ENCODE measurements at places on chromosomes 11 and 22.

DNA sequence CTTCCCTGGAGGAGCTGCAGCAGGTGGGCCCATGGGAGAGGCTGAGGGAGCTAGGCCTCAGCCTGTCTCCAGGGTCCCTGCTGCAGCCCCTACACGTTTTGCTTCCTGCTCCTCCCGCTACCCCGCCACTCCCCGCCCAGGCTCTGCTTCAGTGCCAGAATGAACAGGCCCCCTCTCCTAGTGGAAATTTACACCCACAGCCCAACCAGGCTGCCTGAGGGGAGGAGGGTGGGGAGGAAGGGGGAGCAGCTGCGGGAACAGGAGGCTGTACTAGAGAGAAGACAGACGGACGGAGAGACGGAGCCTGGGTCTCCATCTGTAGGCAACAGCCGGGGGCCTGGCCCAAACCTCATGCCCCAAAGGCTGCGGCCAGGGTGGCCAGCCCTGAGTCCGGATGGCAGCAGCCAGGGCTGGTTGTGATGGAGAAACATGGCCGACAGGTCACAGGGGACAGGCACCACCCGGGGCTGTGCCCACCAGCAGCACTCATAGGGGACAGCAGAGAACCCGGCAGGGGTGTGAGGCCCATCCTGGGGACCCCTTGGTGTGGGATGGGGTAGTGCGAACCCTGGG lies 20.6 kb downstream of the FLRT1 start:
- DNase-seq = no peak

- peak; percentile 87 for DNase-seq
Observed at GRCh38 chr22:41946629-41947423, at the start of gene CENPM. Gene CENPM (minus strand): TSS chr22:41947152. CDS start chr22:41947076, 76 bp downstream.

DNA sequence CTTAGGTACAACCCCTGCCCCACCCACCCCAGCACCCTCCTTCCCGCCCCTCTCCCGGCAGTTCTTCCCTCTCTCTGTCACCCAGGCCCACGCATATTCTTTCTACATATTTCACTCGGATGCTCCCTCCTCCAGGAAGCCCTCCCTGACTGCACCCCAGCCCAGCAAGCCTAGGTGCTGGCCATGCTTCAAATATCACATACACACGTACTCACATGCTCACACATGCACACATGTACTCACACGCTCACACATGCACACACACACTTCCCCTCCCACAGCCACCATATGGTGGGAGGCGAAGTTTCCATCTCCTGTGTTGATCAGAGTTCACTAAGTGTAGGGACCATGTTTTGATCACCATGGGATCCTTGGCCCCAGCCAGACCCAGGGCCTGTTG lies 90.4 kb downstream of the WNT7B start:
- no peak for DNase-seq

DNA sequence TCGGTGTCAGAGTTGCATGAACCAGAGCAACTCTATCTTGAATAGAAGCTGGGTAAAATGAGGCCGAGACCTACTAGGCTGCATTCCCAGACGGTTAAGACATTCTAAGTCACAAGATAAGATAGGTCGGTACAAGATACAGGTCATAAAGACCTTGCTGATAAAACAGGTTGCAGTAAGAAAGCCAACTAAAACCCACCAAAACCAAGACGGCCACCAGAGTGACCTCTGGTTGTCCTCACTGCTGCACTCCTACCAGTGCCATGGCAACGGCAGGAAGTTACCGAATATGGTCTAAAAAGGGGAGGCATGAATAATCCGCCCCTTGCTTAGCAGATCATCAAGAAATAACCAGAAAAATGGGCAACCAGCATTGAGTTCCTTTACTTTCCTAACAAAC lies 2.4 kb upstream of the KAT5 start:
- DNase-seq = no peak

GRCh38 chr11:91173701-91174100 lies 950.9 kb upstream of the CHORDC1 start:
- no peak for DNase-seq

DNA sequence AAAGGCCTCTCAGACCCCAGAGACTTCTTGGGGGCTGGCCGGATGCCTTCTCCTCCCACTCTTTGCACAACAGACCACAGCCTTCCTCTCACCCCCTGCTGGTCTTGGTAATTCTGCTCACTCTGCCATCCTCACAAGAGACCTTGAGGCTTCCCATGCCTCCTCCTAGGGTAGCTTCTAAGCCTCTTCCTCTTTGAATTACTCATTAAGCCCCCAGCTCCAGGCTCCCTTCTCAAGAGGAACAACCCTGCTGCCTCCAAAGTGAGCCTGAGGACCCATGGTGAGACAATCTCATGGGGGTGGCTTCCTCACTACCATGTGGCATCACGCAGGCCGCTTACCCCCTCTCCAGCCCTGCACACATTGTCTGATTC lies 184.6 kb upstream of the SYT13 start:
- no peak for DNase-seq

DNA sequence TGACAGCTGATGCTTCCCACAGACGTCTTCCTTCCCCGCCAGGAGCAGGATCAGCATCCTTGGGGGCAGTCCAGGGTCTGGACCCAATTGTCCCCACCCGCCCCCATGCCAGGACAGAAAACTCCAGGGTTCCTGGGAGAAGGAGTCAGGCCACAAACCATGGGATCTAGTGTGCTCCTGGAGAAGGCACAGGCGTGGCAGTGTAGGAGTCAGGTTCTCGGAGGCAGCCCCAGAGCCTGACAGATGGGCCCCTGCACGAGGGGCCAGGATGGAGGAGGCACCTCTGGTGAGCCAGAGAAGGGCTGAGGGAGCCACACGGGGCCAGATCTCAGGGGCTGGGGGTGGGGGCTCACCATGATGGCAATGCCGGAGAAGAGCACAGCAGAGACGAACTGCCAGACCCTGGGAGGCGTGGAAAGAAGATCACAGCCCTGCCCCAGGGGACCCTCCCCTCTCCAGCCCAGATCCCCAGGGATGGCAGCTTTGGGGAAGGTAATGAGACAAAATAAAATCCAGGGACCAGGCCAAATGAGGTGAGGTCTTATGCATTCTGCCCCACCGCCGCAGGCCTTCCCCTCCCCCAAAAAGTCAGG lies 13.6 kb downstream of the TP53I11 start:
- DNase-seq = no peak

GRCh38 chr11:116179401-116179800 lies 593.4 kb downstream of the BUD13 start:
- no peak for DNase-seq

DNA sequence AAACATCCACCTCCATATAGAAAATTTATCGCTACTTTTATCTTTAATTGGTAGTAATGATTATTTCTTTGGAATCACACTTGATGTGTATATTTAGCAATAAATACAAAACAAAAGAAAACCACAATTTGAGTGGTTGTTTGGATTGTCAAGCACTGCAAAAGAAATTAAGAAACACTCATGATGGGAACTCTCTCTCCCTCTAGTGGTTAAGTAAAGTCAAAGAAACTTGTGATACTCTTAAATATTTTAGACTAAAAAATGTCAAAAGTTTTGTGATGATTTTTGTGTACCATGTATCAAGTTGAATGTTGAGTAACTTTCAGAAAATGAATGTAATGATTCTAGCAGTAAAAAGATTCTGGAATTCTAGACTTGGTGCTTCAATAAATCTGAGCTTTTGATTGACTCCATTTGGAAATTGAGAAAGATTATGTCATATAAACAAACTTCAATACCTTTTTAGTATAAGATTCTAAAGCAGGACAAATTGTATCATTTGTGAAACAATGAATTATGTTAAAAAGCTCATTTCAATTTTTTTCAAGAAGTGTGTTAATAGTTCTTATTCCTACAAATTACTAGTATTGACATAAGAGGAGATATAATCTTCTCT lies 20.8 kb downstream of the MUC15 start:
- DNase-seq = no peak

DNA sequence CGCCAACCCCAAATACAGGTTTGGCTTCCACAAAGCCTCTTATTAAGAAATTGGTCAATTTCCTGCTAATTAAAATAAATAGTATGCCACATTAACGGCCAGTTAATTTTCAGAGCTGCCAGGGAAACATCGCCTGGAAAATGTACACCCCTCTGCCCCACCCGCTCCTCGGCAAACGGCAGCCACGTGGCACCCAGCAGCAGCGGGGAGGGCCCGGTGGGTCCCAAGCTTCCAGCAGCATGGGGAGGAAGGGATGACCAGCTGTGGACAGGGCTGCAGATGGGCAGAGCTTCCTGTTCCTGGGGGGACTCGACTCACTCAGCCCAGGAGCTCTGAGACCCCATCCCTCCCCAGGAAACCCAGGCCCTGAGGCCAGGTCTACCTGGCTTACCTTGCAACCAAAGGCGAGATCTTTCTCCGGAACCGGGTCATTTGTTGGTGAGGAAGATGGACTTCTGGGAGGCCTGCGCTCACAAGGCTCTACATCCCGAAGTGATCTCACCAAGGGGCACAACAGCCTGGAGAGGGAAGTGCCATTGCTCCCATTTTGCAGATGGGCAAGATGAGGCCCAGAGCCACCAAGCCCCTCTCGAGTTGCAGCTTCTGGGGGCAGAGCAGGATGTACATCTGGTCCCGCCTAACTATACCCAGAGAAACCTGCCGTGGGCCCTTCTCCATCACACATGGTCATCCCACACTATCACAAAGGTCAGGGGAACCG lies 68.3 kb downstream of the IGLL1 start:
- no peak for DNase-seq

GRCh38 chr11:89516496-89516895 lies 25.3 kb upstream of the NOX4 start:
- DNase-seq = no peak

DNA sequence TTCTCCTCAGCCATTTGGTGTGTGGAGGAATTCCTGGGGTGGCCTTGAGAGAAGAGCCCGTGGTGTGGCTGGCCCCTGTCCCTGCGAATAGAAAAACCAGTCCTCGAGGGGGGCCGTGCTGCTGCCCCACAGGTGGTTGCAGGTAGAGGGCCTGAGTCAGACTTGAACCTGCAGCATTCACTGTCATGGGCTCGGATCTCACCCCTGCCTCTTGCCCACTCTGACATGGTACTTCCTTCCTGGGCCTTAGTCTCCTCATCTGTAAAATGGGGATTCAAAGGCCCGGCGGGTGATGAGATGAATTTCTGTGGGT lies 19.4 kb downstream of the TRMU start:
- no peak for DNase-seq

DNA sequence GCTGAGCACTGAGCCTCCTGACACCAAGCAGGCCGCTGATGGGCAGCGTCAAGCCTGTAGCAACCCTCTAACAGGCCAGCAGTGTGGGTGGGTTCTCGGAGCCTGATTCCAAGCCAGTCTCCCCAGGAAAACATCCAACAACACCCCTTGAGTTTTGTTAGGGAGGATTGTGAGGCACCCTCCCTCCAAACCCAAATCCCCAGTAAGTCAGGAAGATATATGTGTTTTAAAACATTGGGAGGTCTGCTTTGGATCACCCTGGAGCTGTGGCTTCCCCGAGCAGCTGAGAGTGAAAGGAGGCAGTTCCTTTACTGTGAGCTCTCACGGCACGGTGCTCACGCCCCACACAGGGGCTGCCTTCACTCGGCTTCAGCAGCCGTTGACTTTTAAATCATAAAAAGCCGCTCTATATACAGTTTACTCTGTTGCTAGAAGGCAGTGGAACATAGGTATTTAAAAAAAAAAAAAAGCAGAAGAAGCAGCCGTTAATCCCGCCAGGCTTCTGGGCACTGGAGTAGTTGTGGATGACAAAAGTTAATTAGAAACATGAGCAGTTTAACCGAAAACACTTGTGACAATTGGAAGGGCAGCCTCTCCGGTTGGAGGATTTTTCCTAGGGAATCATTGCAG lies 218.6 kb downstream of the NAV2 start:
- DNase-seq = no peak

- no peak for DNase-seq
Observed at GRCh38 chr22:23106906-23107367, 34.9 kb downstream of the RSPH14 start.

- no peak for DNase-seq
Observed at GRCh38 chr22:26172389-26172990, 3.2 kb downstream of the SEZ6L start.
